Fibroblast of skin of left biceps (primary cell): ENCODE measurements at places on chromosomes 2 and 18.

GRCh38 chr18:54052732-54053429 lies 171.6 kb downstream of the MBD2 start:
- no peak for DNase-seq

DNA sequence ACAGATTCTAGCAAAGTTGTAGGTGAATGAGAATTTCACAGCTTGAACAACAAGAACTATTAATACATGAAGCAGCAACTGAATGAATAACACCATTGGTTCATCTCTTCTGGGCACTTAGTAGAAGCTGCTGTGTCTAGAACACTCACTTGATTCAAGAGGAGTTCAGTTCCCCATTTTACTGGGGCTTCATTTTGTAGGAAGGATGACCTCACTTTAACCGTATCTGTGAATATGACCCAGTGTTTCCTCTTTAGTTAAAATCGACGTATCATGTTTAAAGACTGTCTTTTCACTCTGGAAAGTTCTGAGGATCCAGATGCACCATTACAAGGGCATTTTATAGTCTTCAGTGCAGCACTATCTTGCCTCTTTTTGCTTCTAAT lies 47.8 kb downstream of the LRRTM1 start:
- no peak for DNase-seq

GRCh38 chr2:235951982-235952381 lies 216.2 kb downstream of the GBX2 start:
- no peak for DNase-seq

GRCh38 chr18:79393635-79394533 lies 1.8 kb upstream of the NFATC1 start:
- peak; percentile 62 for DNase-seq
